ENCODE measurements at places on chromosomes 3 and 15.

DNA sequence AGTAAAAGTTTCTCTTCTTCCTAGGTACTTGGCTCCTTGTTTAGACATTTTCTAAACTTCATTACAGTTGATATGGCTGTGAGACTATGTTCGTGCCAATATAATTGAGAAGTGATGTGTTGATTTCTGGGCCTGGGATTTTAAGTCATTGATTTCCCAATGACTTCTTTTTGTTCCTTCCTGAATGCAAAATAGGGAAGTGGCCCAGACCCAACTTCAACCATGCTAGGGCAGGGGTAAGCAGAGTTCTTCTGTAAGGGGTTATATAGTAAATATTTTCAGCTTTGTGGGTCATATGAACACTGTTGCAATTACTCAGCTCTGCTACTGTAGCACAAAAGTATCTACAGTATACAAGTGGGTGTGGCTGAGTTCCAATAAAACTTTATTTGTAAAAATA is 320.1 kb upstream of the WNT5A start:
- no peak for DNase-seq

DNA sequence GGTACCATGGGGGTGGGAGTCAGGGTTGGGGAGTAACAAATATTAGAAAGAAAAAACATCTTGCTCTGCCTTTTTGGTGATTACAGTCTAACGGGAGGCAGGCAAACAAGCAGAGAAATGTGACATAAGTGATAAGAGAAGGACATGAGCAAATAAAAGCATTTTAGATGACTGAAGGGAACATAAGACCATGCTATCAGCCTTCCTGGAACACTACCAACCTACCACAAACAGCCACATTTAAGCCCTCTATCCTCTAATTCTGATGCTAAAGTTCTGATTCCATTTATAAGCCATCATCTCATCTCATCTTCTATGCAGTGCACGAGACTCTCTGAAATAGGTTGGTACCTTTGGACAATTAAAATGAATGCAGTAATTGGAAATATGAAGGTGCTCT is 243.4 kb upstream of the P2RY1 start:
- DNase-seq = no peak

GRCh38 chr3:127999509-128000106 is 52.6 kb upstream of the SEC61A1 start:
- DNase-seq = no peak

- DNase-seq = no peak
Measured at GRCh38 chr3:191331388-191331787, 1.1 kb upstream of the UTS2B start.

DNA sequence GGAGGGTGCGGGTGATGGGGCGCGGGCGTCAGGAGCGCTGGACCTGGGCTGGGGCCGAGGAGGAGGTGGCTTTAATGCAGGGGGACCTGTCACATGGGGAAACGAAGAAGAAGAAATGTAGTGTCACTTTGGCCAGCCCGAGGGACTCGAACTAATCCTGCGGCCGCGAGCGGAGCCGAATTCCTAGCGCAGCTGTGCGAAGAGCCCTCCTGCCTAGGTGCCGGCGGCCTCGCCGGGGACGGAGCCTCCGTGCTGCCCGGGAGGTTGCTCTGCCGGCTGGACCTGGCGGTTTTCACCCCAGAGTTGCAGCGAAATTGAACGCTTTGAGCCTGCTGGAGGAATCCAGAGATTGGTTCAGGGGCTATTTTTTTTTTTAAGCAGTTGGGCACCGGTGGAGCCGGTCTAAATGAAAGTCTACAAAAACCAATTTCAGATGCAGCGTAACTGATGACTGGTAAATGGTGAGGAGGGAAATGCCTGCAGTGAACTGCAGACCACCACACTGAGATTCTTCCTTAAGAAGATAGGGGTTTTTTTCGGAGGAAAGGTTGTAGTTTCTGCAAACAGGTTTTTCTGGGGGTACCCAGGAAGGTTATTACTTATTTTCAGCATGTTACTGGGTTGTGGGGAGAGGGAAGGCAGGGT is 662 bp downstream of the TMEM108 start:
- DNase-seq = peak; percentile 28

GRCh38 chr3:100227511-100227921 is 33.3 kb upstream of the TBC1D23 start:
- no peak for DNase-seq

DNA sequence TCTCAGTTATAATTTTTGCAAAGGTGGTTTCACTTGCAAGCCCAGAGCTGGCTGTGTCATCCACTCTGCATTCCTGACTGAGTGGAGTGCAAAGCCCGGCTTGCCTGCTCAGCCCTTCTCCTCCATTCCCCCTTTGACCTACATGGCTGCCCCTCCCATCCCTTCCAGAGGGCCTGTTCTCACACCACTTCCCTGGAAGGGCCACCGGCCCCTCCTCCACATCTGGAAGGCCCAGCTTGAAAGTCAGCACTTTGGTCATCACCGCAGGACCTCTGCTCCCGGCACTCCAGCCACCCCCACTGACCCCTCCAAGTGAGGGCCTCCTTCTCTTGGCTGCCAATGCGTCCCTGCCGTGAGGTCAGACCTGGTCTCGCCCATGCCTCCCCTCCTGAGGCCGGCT is 74.1 kb upstream of the RNF7 start:
- peak; percentile 28 for DNase-seq

- DNase-seq = no peak
Measured at GRCh38 chr3:129001806-129002572, 885 bp downstream of the EFCC1 start.

- DNase-seq = no peak
Measured at GRCh38 chr3:142796823-142797222, 73.0 kb downstream of the TRPC1 start.

GRCh38 chr15:75721480-75721922 is 8.9 kb upstream of the CSPG4 start:
- DNase-seq = no peak

GRCh38 chr3:171464462-171464861 is 4.3 kb upstream of the TNIK start:
- no peak for DNase-seq

GRCh38 chr3:50611464-50612233 is at the start of gene CISH:
Gene CISH (minus strand): TSS chr3:50611774. CDS start chr3:50611650, 124 bp downstream.
- DNase-seq = peak; percentile 95

GRCh38 chr3:195403841-195404408 is 38.9 kb downstream of the ACAP2 start:
- DNase-seq = no peak

- DNase-seq = no peak
Measured at GRCh38 chr3:134092208-134092701, 62.5 kb upstream of the SLCO2A1 start.

Measured in testis (tissue), 5 donors.